ENCODE measurements at places on chromosomes 2 and 18.
A peak's percentile ranks its signal among the peaks of the same experiment; 100 is the strongest.

- DNase-seq: no peak
Observed at GRCh38 chr18:49081511-49082155, 130.9 kb upstream of the SMAD7 start.

DNA sequence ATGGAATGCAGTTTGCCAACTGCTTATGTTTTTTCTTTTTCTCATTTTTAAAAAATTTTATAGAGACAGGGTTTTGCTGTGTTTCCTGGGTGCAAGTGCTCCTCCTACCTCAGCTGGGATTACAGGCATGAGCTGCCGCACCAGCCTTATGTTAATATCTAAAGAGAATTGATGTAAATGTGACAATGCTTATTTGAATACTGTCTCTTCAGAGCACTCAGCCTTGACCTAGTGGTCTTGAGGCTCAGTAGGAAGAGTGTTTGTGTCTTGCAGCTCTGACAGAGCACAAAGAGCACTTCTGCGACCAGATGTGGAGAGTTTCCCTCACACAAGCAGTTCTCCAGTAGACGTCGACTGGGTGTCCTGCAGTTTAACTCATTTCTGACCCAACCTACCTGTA lies 55.3 kb downstream of the ARHGEF4 start:
- DNase-seq: no peak

DNA sequence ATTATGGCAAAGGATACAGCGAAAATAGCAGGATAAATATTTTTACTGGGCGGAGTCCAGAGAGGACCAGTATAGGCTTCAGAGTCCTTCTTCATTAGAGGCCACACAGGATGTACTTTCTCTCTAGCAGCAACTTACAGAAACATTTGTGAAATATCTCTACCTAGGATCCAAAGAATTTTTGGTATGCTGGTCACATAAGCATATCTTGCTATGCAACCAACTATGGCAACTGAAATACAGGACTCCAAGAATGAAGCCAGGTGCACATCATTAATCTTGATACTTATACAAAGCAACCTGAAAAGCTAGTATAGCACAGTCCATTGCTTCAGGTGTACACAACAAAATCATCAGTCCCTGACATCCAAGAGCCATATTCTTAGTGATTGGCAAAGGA lies 59.1 kb upstream of the NABP1 start:
- no peak for DNase-seq

DNA sequence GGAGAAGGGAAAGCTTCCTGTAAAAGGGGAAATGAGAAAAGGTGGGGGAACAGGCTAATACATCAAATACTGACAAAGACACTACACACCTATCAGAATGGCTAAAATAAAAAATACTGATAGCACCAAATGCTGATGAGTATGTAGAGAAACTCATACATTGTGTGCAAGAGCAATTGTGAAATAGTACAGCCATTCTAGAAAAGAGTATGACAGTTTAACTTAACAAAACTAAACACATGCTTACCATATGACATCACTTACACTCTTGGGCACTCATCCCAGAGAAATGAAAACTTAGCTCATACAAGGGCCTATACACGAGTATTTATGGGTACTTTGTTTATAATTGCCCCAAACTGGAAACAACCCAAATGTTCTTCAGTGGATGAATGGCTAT lies 53.4 kb downstream of the ZNF638 start:
- no peak for DNase-seq

- no peak for DNase-seq
Observed at GRCh38 chr2:196252408-196253115, 81.2 kb upstream of the STK17B start.

- no peak for DNase-seq
Observed at GRCh38 chr2:212284166-212284565, 254.4 kb downstream of the ERBB4 start.

DNA sequence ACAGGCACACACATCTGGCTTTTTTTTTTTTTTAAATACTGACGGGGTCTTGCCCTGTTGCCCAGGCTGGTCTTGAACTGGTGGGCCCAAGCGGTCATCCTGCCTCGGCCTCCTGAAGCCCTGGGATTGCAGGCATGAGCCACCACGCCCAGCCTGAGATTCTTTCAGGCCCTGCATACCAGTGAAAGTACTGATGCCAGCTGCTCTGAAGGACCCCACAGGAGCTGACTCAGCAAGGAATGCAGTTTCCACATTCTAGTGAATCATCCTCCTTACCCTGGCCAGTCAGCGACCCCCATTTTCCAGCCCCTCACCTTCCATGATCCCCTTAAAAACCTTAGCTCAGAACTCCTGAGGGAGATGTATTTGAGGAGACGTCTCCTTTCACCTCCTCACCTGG lies 5.8 kb upstream of the DTYMK start:
- no peak for DNase-seq

- DNase-seq: no peak
Observed at GRCh38 chr18:77068321-77069312, 64.0 kb downstream of the MBP start.

DNA sequence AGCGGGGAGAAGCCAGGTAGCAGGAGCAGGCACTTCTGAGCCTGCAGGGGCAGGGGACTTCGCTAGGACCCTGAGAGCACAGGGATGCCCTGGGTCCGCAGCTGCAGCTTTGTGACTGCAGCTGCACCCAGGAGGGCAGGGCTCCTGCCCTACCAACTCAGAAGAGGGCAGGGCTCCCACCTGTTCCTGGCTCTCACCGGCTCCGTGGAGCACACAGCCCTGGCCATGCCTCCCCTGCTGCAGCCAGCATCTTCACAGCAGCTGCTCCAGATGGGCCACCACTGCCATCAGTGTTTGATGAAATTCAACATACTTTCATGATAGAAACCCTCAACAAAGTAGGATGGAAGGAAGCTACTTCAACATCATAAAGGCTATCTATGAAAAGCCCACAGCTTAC lies 92.7 kb downstream of the FAM210A start:
- DNase-seq: no peak

DNA sequence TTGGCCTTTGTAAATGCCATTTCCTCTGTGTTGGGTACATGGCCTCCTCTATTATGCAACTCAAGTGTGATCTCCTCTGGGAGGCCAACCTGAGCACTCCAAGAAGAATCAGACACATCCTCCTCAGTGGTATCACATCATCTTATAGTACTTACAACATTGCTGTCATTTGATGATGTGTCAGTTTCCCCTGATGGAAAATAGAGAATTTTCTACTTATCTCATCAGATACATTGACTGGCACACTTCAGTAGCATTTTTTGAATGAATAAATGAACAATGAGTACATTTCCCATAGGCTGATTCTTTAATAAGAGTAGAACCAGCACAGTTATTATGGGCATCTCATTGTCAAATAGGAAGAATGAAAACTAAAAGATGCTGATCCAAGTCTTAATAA lies 86.6 kb upstream of the NXPH2 start:
- no peak for DNase-seq

DNA sequence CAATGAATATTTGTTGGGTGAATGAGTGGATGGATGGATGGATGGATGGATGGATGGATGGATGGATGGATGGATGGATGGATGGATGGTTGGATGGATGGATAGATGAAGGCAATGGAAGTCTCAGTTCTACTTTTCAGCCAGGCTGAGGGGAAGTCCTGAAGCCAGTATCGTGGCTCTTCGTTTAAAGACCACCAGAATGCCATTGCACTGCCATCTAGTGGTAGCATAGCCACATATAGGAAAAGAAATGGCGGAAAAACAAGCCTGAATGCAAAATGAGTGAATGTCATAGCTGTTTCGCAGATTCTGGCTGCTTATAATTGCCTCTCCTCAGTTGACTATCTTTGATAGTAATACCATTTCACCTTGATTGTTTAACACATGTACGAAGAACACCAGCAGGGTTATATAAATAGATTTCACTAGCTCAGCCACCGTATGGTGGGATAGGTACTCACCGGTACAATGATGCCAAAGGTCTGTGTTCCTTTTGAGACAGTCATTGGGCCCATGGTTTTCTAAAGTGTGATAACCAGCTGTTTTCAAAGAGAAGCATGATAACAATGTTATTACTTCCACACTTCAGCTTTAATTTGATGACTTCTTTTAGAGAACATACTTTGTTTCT lies 62.3 kb upstream of the GREB1L start:
- DNase-seq: peak; percentile 90

GRCh38 chr2:68732036-68732932 lies 2.3 kb upstream of the ARHGAP25 start:
- DNase-seq: no peak

GRCh38 chr2:145957929-145958328 lies 1438.0 kb upstream of the ZEB2 start:
- peak; percentile 40 for DNase-seq

GRCh38 chr2:69122271-69122670 lies 109.3 kb downstream of the ANTXR1 start:
- no peak for DNase-seq

- no peak for DNase-seq
Observed at GRCh38 chr2:157304811-157305722, 20.6 kb downstream of the ERMN start.

DNA sequence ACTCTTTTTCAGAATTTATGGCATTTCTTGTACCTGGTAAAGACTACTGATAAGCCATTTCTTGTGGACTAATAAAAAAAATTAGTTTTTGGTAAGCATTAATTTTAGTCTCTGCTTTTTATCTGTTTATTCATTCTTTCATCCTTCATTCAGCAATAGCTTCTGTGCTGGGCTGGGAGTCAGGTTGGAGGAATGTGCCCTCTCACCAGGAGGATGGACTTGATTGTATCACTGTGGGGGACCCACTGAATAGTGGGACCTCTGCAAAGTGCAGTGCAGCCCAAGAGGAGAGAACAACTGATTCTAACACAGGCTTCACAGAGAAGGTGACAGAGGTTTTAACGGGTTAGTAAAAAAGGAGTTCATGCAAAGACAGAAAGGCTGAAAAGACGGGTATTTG lies 39.1 kb downstream of the CDC42EP3 start:
- DNase-seq: no peak

DNA sequence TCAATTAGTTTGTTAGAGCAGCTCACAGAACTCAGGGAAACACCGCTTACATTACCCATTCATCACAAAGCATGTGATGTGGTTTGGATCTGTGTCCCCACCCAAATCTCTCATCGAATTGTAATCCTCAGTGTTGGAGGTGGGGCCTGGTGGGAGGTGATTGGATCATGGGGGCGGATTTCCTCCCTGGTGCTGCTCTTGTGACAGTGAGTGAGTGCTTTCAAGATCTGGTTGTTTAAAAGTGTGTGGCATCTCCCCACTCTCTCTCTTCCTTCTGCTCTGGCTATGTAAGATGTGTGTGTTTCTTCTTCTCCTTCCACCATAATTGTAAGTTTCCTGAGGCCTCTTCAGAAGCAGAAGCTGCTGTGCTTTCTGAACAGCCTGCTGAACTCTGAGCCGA lies 63.5 kb upstream of the AGPS start:
- DNase-seq: peak; percentile 29

GRCh38 chr2:188610050-188610444 lies 318.4 kb downstream of the GULP1 start:
- no peak for DNase-seq

- no peak for DNase-seq
Observed at GRCh38 chr2:44582363-44583008, 220.7 kb downstream of the CAMKMT start.

GRCh38 chr18:66769375-66769774 lies 165.5 kb upstream of the CDH19 start:
- DNase-seq: peak; percentile 8

- DNase-seq: peak; percentile 52
Observed at GRCh38 chr2:200797242-200797770, 14.4 kb upstream of the BZW1 start.

DNA sequence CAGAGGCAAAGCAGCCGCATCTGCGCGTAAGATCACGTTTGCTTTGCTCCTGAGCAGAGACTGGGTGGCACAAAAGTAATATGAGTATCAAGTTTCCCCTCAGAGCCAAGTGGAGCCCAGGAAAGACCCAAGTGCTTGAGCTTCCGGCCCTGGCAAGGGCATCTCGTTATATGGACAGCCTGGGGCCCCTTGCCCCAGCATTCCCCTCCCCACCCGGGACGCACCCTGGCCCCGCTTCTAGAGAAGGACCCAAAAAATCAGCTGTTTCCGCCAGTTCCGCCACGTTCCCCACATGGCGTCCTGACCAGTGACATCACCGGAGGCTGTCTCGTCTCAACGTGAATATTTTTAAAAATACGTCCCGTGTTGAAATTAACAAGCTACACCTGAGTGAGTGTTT lies 135.1 kb downstream of the NFATC1 start:
- DNase-seq: no peak

Measured in OCI-M1 (cell line).